ENCODE measurements at places on chromosomes 6 and 20. TPM values are rescaled to one million over a fixed set of nuclear protein-coding genes. Genes with fewer than 3 reads are reported as not detected.

Gene MAP7
- polyA plus RNA-seq, result 61.4 TPM

Gene ZSCAN31
- 51.3 TPM for polyA plus RNA-seq

Gene PRPF6
- polyA plus RNA-seq, result 106 TPM

Gene EFCAB8
- 6.3 TPM for polyA plus RNA-seq

Gene USP49
- 9.3 TPM for polyA plus RNA-seq

Gene RAB44
- 0.09 TPM for polyA plus RNA-seq

Gene SRMS
- 0.42 TPM for polyA plus RNA-seq

Gene ZBTB9
- polyA plus RNA-seq, result 16.9 TPM

Gene OTOR
- not detected for polyA plus RNA-seq

Gene SLC26A8
- 160 TPM for polyA plus RNA-seq

Gene FERMT1
- 1.8 TPM for polyA plus RNA-seq

Gene MED20
- polyA plus RNA-seq, result 15.9 TPM

Gene WFDC6
- 24.9 TPM for polyA plus RNA-seq

Gene HCRTR2
- polyA plus RNA-seq, result 0.50 TPM

Gene BLOC1S5
- 8.4 TPM for polyA plus RNA-seq

Gene TREM1
- polyA plus RNA-seq, result 1.4 TPM

Gene MRPL18
- polyA plus RNA-seq, result 73.9 TPM

Gene PI3
- 0.94 TPM for polyA plus RNA-seq

Gene MROH8
- 93.8 TPM for polyA plus RNA-seq

Gene SIRPB1
- polyA plus RNA-seq, result 0.84 TPM

Gene TOX2
- 43.8 TPM for polyA plus RNA-seq

Gene PRL
- 2.4 TPM for polyA plus RNA-seq

Gene TINAG
- polyA plus RNA-seq, result not detected

Gene RAB32
- 54.6 TPM for polyA plus RNA-seq

Gene RBPJL
- polyA plus RNA-seq, result 0.26 TPM

Gene ATAT1
- polyA plus RNA-seq, result 29.4 TPM

Gene RHAG
- polyA plus RNA-seq, result 0.42 TPM

Gene FAM184A
- 24.0 TPM for polyA plus RNA-seq

Gene ME1
- 28.0 TPM for polyA plus RNA-seq

Gene SLC17A2
- polyA plus RNA-seq, result 0.17 TPM

Gene PRRC2A
- 473 TPM for polyA plus RNA-seq

Gene PNPLA1
- 2.1 TPM for polyA plus RNA-seq

Gene PTK7
- polyA plus RNA-seq, result 60.8 TPM

Gene EBF4
- polyA plus RNA-seq, result 6.1 TPM

Gene RAET1L
- polyA plus RNA-seq, result not detected

Gene UBD
- 8.0 TPM for polyA plus RNA-seq

Gene PYGB
- polyA plus RNA-seq, result 50.8 TPM

Gene FNDC1
- polyA plus RNA-seq, result 4.9 TPM

Gene BPIFB2
- polyA plus RNA-seq, result 1.6 TPM

Gene ESR1
- polyA plus RNA-seq, result 9.3 TPM

Gene PHACTR1
- polyA plus RNA-seq, result 5.1 TPM

Gene OPN5
- 17.3 TPM for polyA plus RNA-seq

Gene NT5DC1
- polyA plus RNA-seq, result 28.2 TPM

Gene ABRACL
- 59.5 TPM for polyA plus RNA-seq

Gene GPSM3
- 11.3 TPM for polyA plus RNA-seq

Gene CLDN20
- polyA plus RNA-seq, result 0.26 TPM

Gene SERPINB1
- polyA plus RNA-seq, result 19.4 TPM

Gene LTB
- 7.2 TPM for polyA plus RNA-seq

Gene TSBP1
- 21.0 TPM for polyA plus RNA-seq

Gene BTN3A1
- polyA plus RNA-seq, result 15.9 TPM
